Hippocampal formation (tissue), 2 donors: ENCODE measurements at places on chromosomes 1 and 21.

GRCh38 chr1:201491896-201492511 lies 14.9 kb downstream of the CSRP1 start:
- DNase-seq = no peak

DNA sequence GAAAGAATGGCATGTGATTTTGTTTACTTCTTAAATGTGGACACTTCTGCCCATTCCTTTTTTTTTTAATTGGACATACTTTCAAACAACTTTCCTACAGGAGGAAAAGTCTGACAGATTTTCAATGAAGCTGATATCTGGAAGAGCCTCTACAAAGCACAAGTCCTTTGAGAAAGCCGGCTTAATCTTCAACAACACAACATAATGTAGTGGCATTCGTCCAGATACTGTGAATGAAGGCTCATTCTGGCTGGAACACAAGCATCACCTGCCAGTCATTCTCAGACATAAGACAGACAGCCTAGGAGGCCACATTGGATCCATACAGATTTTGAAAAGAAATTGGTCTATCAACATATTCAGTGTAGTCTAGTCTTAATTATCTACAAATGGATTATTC lies 4.9 kb downstream of the OTUD7B start:
- no peak for DNase-seq

DNA sequence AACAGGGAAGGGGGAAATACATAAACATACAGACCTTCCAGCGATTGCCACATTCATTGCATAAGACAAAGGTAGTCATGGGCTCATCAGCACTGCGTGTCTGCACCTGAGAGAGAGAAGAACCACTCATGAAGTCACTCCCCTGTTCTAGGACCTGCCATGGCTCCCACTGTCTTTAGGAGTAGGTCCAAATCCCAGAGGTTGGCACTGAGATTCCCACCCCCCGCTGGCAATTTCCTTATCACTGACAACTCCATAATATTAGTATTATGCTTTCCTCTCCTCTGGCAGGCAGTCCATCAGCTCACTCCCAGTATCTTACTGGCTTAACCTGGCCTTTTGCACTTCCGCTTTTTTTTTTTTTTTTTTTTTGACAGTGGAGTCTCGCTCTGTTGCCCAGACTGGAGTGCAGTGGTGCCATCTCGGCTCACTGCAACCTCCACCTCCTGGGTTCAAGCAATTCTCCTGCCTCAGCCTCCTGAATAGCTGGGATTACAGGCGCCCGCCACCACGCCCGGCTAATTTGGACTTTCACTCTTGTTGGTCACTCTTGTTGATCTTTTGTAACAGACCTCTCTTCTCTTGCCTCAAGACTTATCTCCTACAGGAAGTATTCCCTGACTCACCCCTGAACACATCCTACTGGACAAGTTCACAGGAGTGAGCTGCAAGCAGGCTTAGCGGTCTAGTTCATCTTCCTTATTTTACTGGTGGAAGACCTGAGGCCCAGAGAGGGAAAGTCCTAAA lies 14.8 kb upstream of the ZNF436 start:
- DNase-seq = no peak

- DNase-seq = no peak
Measured at GRCh38 chr1:110248746-110249145, 38.6 kb downstream of the KCNC4 start.

DNA sequence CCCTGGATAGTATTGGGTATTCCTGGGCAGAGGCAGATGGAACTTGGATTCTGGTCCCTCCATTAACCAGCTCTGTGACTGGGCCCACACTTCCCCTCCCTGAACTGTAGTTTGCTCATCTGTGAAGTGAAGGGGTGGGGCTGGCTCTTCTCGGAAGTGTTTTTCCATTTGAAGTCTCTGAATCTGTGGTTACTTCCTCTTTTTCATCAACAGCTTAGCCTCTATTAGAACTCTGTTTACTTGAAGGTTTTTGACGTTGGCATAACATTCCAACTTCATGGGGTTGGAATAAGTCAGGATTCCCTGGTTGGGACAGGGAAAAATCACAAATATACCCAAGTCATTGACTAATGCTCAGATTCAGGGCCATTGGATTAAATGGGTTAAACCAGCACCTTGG lies 3.6 kb downstream of the KIAA0040 start:
- DNase-seq = no peak

- no peak for DNase-seq
Measured at GRCh38 chr1:231743966-231744365, 117.4 kb downstream of the DISC1 start.

DNA sequence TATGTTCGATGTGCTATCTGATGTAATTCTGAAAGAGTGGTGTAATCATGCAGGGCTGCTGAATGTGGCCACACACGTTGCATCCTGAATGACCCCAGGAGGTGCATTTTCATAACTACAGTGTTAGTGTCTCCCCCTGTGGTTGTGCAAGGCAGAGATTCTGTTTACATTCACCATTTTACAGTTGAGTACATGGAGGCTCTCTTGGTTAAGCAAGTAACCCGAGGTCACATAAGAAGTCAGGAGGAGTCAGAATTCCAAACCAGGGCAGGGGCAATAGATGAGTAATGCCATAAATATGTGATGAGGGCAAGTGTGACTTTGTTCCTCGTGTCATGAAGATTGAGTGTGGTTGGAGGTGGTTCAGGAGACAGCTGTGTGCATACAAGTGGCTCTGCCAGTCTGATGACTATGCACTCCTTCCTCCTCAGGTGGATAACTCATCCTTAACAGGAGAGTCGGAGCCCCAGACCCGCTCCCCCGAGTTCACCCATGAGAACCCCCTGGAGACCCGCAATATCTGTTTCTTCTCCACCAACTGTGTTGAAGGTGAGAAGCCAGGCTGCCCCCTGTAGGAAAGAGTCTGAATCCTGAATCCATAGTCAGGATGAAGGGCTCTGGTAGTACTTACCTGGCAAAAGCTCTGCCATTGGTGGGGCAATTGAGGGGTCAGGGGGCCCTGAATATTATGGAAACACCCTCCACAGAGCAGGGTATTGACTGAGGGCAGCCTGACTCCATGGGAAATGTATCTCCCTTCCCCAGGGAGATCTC lies 9.3 kb downstream of the ATP1A2 start:
- DNase-seq = no peak

DNA sequence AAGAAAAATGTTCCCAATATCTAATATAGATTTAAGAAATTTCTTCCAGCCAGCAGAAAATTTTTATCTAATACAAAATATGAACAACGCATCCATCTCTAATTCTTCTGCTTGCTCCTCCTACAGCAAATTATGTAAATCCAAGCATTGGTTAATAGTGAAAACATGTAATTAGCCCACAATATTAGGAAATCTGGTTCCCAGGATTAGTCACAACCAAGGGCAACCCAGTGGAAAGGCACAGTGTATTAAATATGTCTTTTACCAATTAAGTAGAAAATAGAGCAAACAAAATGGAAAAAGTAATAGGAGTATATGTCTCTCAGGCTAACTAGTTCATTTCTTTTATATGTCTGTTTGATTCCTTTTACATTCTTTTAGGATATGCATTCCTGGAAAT lies 59.4 kb upstream of the IFI44L start:
- DNase-seq = no peak

DNA sequence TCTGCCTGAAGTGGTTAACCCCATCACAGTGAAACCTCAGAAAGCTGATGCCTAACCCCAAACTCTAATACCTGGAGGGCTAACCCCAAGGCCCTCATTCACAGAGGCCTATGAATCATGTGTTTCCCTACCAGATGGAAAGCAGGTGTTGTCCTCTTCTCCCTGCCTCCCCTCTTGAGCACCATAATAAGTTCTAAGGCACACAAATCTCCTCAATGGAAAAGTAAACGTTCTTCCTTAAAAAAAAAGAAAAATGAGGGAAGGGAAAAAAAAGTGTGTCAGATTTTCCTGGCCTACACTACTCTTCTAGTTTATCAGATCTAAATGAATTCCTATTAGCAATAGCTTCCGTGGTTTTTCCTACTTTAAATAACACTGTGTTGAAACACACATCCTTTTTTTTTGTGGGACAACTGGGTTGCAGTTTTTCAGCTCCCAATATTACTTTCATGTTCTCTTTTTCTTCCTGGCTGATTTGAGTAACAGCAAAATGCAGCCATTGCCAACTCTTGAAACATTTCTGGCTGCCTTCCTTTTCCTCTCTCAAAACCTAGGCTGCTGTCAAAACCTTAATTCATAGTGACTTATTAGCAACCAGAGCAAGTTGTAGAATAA lies 43.2 kb downstream of the SLC44A3 start:
- no peak for DNase-seq

- no peak for DNase-seq
Measured at GRCh38 chr1:25707280-25708016, 90.9 kb downstream of the MAN1C1 start.

- no peak for DNase-seq
Measured at GRCh38 chr1:103063921-103064320, 44.4 kb downstream of the COL11A1 start.

DNA sequence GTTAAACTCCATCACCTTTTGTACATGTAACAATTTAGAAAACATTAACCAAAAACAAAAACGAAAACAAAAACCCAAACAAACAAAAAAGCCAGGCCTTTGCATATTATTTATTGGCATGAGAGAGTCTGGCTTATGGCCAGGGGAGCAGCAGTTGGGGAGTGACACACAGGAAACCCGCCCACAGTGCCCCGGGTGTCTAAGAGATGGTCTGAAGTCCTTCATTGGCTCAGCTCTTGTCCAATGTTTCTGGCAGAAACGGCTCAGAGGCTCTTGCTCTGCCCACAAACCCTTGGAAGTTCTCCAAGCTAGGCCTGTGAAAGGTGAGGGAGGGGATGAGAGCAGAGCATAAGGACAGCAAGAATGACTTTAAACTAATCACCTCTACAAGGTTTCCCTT lies 131.5 kb downstream of the CNIH3 start:
- no peak for DNase-seq

DNA sequence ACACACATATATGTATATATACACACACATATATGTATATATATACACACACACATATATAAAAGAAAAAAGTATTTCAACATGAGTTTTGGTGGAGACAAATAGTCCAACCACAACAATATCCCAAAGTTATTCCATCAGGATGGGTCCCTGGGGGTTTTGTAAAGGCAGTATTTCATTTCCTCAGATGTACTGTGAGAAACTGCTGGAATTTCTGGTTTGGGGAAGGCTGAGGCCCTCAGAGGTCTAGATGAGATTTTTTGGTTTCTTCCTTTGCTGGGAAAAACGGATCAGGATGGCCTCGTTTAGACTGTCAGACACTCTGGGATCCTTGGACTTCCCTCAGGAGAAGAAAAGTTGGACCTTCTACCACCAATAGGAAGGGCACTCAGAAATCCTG lies 36.5 kb upstream of the TENT5B start:
- no peak for DNase-seq

GRCh38 chr1:244653439-244654107 lies 647 bp downstream of the DESI2 start:
- peak; percentile 17 for DNase-seq

DNA sequence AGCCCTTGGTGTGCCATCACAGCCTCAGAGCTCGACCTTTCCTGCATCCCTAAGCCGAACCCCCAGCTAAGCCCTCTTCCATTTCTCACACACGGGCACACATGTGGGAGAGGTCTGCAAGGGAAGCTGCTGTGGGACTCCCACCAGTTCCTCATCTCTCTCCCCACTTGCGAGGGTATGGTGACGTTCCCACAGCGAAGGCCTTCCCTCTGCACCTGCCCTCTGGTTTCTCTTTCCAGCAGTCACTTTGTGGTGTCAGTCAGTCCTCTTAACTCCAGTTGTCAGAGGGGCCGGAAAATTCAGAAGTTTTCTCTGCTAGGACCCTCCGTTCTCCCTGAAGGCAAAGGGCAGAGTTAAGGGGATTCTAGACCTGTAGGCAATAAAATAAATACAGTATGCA lies 5.5 kb upstream of the STK40 start:
- no peak for DNase-seq
